Iris pigment epithelial cell (primary cell): ENCODE measurements at places on chromosomes 11 and 22.

GRCh38 chr11:63832336-63832735 is 6.6 kb upstream of the MARK2 start:
- DNase-seq, result no peak

DNA sequence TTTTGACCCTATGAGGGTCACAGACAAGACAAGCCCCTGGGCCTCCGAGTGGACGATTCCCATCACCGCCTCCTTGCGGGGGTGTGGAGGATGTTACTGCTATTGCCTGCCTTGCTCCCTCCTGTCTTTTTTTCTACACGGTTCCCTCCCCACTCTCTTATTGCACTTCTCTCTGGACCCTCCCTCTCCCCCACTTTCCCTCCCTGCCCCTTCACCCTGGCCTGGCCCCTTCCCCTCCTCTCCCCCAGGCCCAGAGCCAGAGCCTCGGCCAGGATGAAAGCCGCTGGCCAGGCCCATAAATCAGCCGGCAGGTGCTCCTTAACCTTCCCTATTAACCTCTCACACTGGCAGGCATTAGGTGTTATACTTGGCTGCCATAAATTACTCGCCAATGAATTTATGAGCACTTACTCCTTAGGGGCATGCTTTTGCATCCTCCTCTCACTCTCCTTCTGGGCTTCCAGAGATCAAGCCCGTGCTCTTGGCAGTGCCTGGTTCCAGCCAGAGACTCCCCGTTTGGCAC is 18.3 kb upstream of the ALX4 start:
- DNase-seq, result no peak

- no peak for DNase-seq
Observed at GRCh38 chr11:10476342-10476741, 21.3 kb downstream of the AMPD3 start.

DNA sequence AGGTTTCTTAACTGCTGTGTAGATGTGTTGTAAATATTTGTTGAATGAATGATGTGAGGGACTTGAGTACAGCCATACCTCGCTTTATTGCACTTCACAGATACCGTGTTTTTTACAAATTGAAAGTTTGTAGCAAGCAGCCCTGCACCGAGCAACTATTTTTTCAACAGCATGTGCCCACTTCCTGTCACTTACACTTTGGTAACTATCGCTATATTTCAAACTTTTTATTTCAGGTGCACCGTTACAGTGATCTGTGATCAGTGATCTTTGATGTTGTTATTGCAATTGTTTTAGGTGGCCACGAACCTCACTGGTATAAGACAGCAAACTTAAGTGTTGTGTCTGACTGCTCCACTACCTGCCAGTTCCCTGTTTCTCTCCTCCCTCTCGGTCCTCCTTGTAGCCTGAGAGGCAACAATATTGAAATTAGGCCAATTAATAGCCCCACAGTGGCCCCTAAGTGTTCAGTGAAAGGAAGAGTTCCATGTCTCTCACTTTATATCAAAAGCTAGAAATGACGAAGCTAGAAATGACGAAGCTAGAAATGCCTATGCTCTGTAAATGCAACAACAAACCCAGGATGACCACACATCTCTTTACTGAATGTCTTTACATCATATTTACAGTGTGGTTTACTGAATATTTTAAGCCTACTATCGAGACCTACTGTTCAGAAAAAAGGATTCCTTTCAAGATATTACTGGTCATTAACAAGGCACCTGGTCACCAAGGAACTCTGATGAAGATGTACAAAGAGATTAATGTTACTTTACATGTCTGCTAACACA is 1.0 kb downstream of the SFI1 start:
- DNase-seq, result no peak

GRCh38 chr11:70365544-70365927 is 32.8 kb upstream of the CTTN start:
- no peak for DNase-seq
